CD4-positive, alpha-beta T cell treated with Interleukin-1 beta for 1 hour (primary cell): ENCODE measurements at places on chromosomes 3 and 15.
A peak's percentile ranks its signal among the peaks of the same experiment; 100 is the strongest.

DNA sequence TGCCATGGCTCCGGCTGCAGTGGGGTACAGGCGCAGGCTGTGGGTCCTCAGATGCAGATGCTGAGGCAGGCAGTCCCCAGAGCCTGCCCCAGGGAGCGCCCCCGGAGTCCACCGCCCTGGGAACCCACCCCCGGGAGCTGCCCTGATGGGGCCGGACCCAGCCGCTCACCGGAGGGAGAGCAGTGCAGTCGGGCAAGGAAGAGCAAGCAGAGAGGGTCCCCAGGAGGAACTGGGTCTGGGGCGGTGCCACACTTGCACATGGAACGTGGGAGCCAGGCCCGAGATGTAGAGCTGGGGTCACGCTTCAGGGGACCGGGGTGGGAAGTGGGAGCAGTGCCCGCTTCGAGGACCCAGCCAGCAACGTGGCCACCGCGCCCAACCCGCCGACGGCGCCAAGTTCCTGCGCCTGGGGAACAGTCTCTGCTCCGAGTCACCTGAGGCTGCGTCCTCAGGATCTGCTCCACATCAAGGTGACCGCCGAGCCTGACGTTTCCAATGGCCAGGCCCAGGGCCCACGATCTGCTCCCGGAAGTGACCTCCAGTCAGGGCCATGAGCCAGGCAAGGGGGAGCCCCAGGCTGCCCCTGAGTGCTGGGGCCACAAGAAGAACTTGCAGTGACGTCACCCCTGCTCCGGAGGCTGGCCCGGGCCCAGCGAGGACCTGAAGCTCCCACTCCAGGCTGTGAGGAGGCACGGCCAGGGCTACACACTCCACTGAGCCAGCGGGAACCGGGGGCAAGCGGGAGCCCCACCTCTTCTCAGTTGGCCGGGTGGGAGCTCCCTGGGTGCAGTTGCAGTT lies 27.0 kb upstream of the TFG start:
- DNase-seq, result no peak

DNA sequence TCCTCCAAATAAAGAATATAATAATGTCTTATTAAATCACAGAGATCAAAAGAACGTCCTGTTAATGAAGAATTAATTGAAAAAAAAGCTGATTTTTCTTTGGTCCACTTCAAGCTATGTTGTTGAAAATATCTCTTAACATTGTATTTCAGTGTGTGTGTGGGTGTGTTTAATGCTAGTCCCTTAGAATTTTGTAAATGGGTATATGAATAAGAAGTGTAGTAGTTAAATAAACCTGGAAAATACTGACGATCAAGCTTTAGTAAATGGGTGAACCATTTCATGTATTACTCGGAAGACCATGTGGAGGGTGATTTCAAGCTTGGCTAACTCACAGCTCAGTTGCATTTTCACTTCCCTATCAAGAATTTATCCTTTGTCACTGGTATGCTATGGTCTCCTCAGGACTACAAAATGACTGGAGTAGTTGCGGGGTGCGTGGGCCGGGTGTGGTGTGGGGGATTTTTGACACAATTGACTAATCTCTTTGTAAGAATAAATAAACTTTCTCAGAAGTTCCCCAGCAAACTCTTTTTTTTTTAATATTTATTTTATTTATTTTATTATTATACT lies 586.4 kb downstream of the GRM7 start:
- DNase-seq, result no peak

- no peak for DNase-seq
These were observed 437.7 kb downstream of the RAP2B start for GRCh38 chr3:153599685-153600084.

DNA sequence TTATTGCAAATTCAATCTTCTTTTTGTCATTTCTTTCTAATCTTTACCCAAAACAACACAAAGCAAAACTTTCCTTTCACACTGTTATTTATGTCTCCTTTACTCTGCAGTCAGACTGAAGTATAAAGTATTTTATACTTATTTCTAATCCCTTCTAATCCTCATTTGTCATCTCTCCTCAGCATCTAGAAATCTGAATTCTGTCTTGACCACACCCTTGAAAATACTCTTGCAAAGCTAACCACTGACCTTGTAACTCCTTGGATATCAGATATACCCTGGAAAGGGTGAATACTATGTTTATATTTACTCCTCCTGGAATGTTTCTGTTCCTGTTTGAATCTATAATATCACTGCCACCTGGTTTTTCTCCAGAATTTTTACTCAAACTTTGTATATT lies 481.1 kb downstream of the ZNF385D start:
- DNase-seq, result no peak

- DNase-seq, result peak; percentile 30
These were observed 9.6 kb downstream of the CLDND1 start for GRCh38 chr3:98513091-98513511.

GRCh38 chr3:30282154-30282696 lies 324.2 kb upstream of the TGFBR2 start:
- no peak for DNase-seq

DNA sequence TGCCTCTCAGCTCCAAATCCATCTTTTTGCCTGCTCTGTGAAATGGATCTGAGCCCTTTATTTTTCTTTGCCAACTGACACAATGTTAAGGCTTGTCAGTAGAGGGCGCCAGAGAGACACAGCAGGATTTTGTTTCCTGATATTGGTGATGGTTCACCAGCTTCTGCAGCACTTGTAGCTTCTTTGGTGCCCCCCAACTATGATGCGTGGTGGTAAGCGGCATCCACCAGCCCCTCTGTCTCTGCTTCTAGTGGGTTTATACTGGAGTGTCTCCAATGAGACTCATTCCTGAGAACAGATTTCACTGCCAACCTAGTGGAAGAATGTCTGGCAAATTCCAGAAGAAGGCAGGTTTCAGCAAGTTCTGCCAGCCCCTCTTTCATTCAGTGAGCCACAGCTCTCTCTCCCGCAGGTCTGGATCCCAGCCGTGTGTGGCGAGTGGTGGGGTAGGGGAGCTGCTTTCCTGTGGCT lies 471.9 kb upstream of the FRG2C start:
- peak; percentile 50 for DNase-seq

DNA sequence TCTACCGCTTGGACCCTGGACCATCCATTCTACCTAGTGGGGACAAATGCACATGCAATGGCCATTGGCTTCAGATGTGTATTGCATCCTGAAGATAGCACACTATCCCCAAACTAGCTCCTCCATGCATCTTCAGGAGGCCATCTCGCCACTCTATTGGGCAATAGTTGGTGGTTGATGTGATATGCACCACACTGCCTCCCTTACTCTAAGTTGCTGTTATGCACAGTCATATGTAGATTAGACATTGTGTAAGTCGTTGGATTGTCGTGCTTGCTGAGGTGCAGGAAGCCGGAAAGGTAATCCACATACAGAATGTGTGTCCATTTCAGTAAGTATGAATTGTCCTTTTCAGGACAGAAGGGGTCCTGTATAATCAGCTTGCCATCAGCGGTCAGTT lies 26.7 kb upstream of the PLA2G4D start:
- DNase-seq, result no peak

- DNase-seq, result no peak
These were observed 4.7 kb downstream of the NR1D2 start for GRCh38 chr3:23949784-23950183.

DNA sequence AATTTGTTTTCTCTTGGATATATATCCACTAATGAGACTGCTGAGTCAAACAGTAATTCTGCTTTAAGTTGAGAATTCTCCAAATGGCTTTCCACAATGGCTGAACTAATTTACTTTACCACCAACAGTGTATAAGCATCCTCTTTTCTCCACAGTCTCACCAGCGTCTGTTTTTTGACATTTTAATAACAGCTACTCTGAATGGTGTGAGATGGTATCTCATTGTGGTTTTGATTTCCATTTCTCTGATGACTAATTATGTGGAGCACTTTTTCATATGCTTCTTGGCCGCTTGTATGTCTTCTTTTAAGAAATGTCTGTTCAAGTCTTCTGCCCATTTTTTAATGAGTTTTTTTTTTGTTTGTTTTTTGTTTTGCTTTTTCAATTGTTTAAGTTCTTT lies 206.2 kb downstream of the CTNNB1 start:
- no peak for DNase-seq

- no peak for DNase-seq
These were observed 60.7 kb upstream of the TRIM42 start for GRCh38 chr3:140617135-140617534.

DNA sequence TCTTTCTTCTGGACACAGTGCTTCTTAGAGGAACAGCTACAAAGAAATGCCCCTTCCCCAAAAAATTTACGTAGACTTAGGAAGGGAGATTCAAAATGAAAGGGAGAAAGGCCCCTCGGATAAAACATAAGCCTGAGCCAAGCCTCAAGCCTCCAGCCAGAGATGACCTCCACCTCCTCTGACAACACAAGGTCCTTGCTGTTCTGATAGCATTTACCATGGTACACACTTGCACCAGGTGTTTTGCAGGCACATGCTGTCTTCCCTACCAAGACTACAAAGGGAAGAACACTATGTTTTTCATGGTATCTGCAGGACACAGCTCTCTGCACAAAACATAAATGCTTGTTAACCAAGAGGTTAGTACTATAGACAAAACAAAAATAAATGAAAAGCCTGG lies 27.8 kb downstream of the RYK start:
- DNase-seq, result no peak

GRCh38 chr3:62255758-62256157 lies 117.6 kb downstream of the FEZF2 start:
- no peak for DNase-seq

DNA sequence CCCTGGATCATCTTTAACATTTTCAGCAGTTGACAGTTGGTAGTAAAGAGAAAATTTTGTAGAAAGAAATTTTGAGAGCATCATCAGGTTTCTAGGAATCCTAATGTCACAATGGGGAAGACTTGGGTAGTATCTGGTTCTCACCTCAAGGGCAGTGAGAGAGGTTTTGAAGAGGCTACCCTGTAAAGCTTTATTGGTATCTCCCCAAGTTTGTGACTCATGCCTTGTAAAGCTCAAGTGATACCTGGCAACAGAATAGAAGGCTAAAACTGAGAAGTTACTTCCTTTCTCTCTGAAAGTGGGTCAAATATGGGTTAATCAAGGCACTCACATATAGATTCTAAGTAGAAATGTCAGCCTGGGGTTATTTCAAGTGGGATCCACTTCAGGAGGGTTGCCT lies 196.4 kb downstream of the SUCNR1 start:
- DNase-seq, result no peak
